Cortex of kidney (tissue), 1 donor: ENCODE measurements at places on chromosomes 5 and 9.

- no peak for DNase-seq
These were observed 96.5 kb downstream of the DAPK1 start for GRCh38 chr9:87594194-87594593.

DNA sequence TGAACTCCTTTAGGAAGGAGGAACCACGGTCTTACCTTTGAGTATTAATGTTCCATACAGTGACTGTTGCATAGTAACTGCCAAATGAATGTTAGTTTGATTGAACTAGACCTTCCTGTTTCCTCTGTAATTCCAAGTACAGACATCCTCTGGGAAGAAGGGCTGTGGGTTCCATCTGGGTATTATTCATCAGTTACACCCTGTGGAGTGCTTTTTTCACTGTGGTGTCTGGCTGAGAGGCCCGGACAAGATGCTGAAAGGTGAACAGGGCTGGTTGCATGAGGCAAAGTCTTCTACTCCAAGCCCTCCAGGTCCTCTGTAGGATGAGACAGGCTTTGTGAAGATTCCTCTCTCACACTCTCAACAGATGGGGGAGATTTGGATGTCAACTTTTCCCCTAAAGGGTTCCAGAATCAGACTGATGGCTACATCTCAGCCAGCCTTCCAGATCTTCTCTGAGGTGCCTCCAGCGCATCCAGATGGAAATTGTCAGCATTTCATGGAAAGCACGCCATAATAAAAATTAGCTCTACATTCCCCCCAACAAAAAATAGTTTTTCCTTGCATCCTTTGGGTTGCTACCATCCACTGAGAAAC, 230.9 kb downstream of the GAS1 start:
- no peak for DNase-seq

DNA sequence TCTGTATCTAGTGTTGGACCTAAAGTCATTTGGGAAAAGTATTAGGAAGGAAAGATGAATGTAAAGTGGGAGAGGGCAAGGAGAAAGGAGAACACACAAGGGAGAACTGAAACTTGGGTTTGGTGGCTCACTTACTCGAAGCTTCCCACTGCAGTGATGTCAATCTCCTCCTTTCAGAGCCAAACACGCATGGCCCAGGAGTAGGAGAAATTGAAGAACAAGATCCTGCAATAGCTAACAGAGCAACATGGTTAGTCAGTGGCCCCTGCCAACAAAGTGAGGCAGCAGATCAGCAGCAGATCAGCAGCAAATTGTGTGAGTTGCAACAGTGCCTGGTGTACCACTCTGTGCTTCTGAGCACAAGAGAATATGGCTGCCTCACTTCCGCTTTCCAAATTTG, 366.4 kb downstream of the PSAT1 start:
- DNase-seq, result no peak

GRCh38 chr9:102922526-102922925, 72.6 kb upstream of the CYLC2 start:
- DNase-seq, result no peak

- no peak for DNase-seq
These were observed 12.0 kb upstream of the NRARP start for GRCh38 chr9:137313956-137314560.

- no peak for DNase-seq
These were observed 96.0 kb upstream of the ITGA2 start for GRCh38 chr5:52893105-52893504.

DNA sequence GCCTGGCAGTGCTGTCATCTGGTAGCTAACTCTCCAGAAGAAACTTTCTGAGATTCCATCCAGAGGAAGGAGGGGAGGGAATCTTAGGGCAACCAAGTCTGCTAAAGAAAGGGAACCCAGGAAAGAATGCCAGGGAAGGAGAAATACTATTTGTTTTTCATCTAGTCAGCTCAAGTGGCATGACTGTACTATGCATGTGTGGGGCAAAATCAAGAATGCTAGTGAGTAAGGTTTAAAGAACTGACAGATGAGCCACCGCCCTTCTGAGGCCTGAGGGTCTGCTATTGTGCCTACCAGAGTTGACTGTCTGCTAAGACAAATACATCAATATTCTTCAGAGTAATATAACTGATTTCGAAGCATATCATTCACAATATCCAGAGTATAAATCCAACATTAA, 204.2 kb downstream of the SLC12A2 start:
- DNase-seq, result no peak
